Omental fat pad (tissue), 4 donors: ENCODE measurements at places on chromosomes 12 and 14. TPM values are rescaled to one million over a fixed set of nuclear protein-coding genes. Genes with fewer than 3 reads are reported as not detected.

The VRTN gene
- not detected for total RNA-seq

The PDZRN4 gene
- 7.1 TPM for total RNA-seq

The SOX5 gene
- total RNA-seq: 27.3 TPM

The GNB3 gene
- total RNA-seq: 0.25 TPM

The NFKBIA gene
- total RNA-seq: 1,245 TPM

The NTF3 gene
- total RNA-seq: not detected

The LTB4R gene
- total RNA-seq: 11.5 TPM

The RDH11 gene
- 38.8 TPM for total RNA-seq

The NANOG gene
- not detected for total RNA-seq

The KRT7 gene
- total RNA-seq: 248 TPM

The PPFIA2 gene
- total RNA-seq: 0.74 TPM

The RHOJ gene
- 6.0 TPM for total RNA-seq

The KCNH5 gene
- total RNA-seq: 1.1 TPM

The IFI27 gene
- total RNA-seq: 325 TPM

The KCNK13 gene
- total RNA-seq: 5.9 TPM

The RASSF8 gene
- total RNA-seq: 79.5 TPM

The OTOGL gene
- 0.36 TPM for total RNA-seq

The RASAL1 gene
- total RNA-seq: not detected

The KRT5 gene
- total RNA-seq: 3.6 TPM

The TDG gene
- total RNA-seq: 20.1 TPM

The C12orf54 gene
- total RNA-seq: not detected

The ARMH4 gene
- total RNA-seq: 3.7 TPM

The OVCH1 gene
- total RNA-seq: 0.48 TPM

The CLEC2D gene
- total RNA-seq: 20.5 TPM

The TBC1D30 gene
- total RNA-seq: 6.2 TPM

The ADAM21 gene
- not detected for total RNA-seq

The ACSS3 gene
- 38.8 TPM for total RNA-seq

The ACOT6 gene
- 0.63 TPM for total RNA-seq

The BRAP gene
- total RNA-seq: 16.9 TPM

The SLC4A8 gene
- total RNA-seq: 4.7 TPM

The C14orf132 gene
- total RNA-seq: 4.3 TPM

The WSCD2 gene
- total RNA-seq: not detected

The CLEC6A gene
- total RNA-seq: not detected

The SPSB2 gene
- total RNA-seq: 6.5 TPM

The TCL1A gene
- not detected for total RNA-seq

The TPH2 gene
- total RNA-seq: not detected

The TSPAN8 gene
- 12.0 TPM for total RNA-seq

The PSMD9 gene
- total RNA-seq: 73.1 TPM

The CEP170B gene
- 10.1 TPM for total RNA-seq

The LRP1-AS gene
- not detected for total RNA-seq

The FOXA1 gene
- total RNA-seq: not detected

The NAV3 gene
- total RNA-seq: 13.9 TPM

The ASPG gene
- 1.5 TPM for total RNA-seq

The ZNF891 gene
- 1.9 TPM for total RNA-seq

The CDH24 gene
- total RNA-seq: 1.6 TPM

The RDH16 gene
- total RNA-seq: not detected

The KCNA1 gene
- total RNA-seq: 0.36 TPM

The TTC6 gene
- total RNA-seq: not detected

The CPNE6 gene
- not detected for total RNA-seq

The CCDC184 gene
- total RNA-seq: 0.24 TPM

The WASHC3 gene
- 62.5 TPM for total RNA-seq

The HHIPL1 gene
- total RNA-seq: 3.2 TPM

The DTX3 gene
- total RNA-seq: 8.0 TPM

The EPYC gene
- not detected for total RNA-seq

The TGM1 gene
- total RNA-seq: 2.0 TPM

The CCDC38 gene
- not detected for total RNA-seq

The RAB21 gene
- 27.2 TPM for total RNA-seq

The ORAI1 gene
- total RNA-seq: 15.4 TPM

The GPR132 gene
- 9.0 TPM for total RNA-seq
